ENCODE measurements at places on chromosomes 7 and 10.

DNA sequence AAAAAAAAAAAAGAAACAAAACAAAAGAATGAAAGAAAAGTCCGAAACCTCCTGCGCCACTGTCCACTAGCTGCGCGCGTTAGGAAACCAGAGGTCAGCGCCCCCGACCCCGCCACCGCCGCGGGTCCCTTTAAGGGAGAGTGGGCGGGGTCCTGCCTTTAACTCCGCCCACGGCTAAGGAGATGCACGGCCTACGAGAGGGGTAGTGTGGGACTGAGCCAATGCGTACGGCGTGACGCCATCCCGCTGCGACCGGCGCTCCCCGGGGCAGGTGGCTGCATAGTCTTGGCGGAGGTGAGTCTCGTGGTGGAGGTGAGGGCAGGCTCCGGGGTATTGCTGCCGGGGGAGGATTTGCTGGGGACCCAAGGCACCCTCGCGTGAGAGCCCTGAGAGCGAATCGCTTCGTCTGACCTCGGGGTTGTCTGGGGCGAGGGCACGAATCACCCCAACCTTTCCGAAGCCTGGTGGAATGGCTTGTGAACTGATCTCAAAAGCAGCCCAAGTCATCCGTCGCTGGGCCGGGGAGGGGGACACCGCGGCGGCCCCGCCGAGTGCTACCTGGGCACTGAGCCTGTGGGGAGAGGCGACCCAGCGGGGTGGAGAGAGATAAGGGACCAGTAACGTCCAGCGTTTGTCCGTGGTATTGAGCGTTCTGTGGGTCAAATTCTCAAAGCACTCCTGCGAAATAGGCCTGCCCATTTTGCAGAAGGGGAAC, at the start of gene MRPS17:
TSS of gene MRPS17 (plus strand) at position 241 of the 715 bp plus-strand sequence. CDS start 1,319 bp downstream, outside the sequence.
- peak; percentile 89 for DNase-seq

DNA sequence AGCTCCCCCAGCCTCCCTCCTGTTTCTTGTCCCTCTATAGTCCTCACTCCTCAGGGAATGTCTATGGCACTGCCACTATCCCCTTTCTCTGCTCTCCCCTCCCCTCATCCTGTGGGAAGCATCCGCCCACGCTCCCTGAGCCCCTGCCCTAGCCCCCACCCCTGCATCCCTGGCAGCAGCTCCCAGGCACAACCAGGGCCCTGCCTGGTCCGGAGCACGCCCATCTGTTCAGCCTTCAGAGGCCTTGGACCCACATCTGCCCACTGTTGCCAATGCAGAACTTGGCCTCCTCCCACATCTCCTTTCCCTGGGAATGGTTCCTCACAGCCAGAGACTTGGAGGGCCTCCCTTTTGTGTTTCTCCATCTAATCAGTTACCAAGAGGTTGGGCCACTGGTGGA, 20.4 kb upstream of the TBRG4 start:
- DNase-seq, result no peak

DNA sequence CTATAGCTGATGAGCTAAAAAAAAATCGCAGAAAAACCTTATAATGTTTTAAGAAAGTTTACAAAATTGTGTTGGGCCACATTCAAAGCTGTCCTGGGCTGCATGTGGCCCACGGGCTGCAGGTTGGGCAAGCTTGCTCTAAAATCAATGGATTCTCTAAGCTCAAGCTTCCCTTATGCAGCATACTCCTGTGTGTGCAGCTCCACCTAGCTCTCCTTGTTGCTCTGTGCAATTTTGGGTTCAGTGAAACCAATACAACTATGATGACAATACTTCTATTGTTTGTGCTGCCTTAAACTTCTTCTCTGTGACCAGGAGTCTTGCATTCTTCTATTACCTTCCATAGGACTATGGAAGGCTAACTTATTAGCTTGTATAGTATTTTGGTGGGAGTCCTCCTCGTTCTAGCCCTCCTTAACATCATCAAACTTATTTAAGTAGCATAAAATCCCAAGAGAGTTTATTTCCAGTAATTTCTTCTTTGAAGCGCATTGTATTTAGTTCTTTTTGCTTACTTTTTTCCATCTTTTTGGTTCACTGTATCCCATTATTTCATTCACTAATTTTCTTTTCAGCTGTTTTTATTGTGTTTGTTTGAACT, 170.9 kb upstream of the SMIM30 start:
- no peak for DNase-seq

- DNase-seq, result no peak
These were observed 36.9 kb upstream of the WAC start for GRCh38 chr10:28496017-28496416.

DNA sequence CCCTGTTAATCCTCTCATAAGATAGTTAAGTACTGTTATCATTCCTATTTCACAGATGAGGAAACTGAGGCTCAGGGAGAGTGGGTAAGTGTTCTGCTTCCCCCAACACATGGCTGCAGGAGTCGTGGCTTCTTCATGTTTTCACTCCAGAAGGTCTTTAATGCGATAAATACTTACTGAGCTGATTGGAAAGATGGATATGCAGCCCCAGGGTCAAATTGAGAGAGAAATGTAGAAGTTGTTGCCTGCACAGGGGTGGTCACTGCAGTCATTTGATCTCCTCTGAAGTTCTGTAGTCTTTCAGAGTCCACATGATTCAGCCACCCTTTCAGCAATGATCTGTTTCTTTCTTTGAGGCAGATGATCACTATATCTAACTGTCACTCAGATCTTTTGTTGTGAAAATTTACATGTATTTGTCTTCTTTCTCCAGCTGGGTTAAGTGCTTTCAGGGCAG, 29.3 kb downstream of the CRCP start:
- DNase-seq, result no peak

- no peak for DNase-seq
These were observed 20.1 kb downstream of the TMEM168 start for GRCh38 chr7:112770051-112770450.

DNA sequence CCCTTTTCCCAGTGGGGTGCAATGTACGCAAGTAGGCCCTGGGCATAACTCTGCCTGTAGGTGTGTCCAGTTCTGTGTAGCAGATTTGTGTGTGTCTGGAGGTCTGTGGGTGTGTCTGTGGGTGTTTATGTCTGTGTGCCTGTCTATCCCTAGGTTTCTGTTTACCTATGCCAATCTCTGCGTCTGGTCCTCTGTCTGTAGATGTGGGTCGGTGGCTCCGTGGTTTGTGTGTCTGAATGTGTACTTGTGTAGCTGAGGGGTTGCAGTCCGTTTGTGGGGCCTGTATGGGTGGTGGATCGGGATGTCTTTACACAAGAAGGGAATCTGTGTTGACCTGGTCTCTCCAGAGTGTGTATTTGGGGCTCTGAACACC, 932 bp downstream of the NYAP1 start:
- no peak for DNase-seq

- no peak for DNase-seq
These were observed 26.8 kb downstream of the PDIA4 start for GRCh38 chr7:149001427-149002068.

DNA sequence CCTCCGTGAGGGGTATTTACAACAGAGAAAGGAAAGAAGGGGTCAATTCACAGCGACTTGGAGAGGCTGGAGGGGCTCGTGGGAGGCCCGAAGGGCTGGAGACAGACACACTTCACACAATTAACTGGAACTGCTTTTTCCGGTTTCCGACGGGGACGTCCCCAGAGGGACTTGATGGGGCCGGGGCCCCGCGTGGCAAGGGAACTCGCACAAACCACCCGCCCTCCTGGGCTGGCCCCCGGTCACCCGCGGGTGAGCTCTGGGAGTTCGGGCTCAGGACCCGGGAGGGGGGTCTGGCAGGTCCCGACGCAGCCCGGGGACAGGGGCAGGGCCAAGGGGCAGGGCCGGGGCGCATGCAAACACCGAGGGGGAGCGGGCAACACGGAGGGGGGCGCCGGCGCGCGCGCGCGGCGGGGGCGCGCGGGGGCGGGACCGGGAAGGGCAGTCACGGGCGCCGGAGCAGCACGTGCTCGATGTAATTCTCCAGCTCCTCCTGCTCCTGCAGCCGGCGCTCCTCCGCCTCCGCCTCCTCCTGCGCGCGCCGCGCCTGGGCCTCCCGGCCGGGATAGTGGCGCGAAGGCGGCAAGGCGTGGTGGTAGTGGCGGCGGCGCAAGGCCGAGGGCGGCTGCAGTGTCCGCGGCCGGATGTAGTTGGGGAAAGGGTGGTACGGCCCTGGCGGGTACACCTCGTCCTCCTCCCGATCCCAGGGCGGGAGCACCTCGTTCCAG, 2.7 kb downstream of the VGF start:
- DNase-seq, result peak; percentile 26

DNA sequence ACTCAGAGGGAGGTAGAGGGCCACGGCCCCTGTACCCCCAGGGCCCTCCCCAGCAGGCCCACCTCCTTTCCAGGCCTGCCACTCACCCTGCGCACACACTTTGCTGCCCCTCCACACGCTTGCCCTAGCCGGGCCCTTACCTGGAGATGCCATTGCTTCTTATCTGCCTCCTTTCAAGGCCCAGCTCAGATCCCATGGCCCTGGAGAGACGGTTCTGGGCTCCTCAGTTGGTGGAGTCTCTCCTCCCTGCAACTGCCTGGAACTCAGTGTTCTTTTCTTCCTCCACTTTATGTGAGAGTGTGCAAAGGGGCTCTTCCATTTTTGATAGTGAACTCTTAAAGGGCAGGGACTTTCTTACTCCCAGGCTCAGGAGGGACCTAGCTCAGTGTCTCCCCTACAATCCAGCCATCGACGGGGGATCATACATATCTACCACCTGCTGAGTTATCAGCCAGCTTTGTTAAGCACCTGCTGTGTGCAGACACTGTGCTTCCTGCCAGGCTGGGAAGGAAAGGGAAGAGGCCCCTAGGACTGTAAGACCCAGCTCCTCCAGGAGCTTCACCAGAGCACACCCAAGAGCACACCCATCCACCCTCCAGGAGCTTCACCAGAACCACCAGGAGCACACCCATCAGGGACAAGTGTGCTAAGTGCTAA, 89.3 kb upstream of the MACROH2A2 start:
- DNase-seq, result no peak

- DNase-seq, result peak; percentile 27
These were observed 51.6 kb downstream of the SMKR1 start for GRCh38 chr7:129553899-129554461.

GRCh38 chr10:35265435-35265834, 70.9 kb upstream of the CCNY start:
- DNase-seq, result no peak

DNA sequence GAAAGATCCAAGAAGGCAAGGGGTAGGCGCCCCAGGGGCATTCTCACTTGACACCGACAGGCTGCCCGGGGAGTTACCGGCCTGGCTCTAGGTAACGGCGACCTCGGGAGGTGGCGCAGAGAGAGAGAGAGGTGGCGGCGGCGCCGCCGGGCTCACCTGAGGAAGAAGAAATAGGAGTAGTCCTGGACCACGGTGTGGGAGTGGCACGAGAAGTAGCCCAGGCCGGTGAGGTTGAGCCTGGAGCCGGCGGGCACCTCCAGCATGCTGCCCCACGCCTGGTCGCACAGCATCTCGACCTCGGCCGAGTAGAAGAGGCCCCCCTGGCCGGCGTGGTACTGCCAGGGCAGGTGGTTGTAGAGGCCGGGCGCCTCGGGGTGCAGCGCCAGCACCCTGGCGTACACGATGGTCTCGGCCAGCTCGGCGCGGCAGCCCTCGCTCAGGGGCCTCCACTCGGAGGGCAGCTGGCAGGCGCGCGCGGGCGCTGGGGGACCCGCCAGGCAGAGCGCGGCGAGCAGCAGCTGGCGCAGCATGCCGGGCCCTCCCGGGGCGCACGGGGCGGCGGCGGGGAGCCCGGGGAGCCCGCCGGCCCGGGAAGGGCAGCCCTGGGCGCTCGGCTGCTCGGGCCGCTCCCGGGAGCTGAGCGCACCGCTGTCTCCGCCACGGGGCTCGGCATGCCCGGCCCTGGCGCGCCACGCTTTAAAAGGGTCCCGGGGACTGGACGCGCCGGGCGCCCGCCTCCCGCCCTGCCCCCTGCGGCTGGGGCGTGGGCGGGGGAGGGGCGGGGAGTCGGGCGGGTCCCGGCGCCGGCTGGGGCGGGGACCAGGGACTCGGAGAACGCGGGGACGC, at the start of gene CCDC3:
TSS of gene CCDC3 (minus strand) at position 673 of the 846 bp plus-strand sequence. CDS start at position 530, 143 bp downstream.
- no peak for DNase-seq

- DNase-seq, result no peak
These were observed 11.9 kb downstream of the NPTX2 start for GRCh38 chr7:98629001-98629431.

DNA sequence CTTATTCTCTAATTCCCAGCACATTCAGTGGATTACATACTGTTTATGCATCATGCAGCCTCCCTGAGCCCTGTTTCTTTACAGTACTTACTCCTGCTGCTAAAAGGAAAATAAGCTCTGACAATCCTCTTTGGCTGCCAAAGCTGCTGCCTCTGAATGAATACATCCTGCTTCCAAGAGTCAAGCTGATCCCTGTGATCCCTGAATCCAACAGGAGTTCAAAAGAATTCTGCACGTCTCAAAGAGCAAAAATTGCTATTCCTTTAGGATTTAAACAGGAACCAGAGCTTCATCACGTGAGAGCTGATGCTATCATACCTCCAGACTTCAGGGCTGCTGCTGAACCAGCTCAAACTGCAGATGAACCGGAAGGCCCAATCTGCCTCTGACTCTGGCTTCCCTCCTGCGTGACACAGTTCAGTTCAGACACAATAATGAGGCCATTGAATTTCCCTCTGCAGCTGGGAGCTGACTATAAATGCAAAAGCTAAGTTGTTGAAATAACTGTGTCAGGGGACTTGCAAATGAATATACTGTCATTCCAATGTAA, 851.0 kb upstream of the PHF14 start:
- peak; percentile 65 for DNase-seq

- no peak for DNase-seq
These were observed 118.0 kb downstream of the BUB3 start for GRCh38 chr10:123272171-123272570.

- no peak for DNase-seq
These were observed 120.3 kb upstream of the ADAM12 start for GRCh38 chr10:126508535-126509040.

GRCh38 chr10:25614652-25615051, 319.4 kb upstream of the MYO3A start:
- no peak for DNase-seq

DNA sequence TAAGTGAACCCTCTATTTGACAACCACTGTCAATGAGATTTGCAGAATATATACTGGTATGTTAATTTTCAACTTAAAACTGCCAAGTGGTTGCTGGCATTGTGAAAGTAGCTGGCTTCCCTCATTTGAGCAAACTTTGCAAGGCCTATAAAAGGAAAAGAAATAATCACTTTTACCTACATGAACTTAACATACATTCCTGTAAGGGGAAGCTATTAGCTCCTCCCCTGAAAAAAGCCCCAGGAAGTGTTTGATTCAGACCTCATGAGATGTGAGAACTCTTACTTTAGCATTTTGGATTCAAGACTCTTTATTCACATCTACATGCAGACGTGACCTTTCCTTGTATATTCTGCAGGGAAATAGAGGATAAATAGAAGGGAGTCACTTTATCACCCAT, 175.6 kb downstream of the OTUD1 start:
- DNase-seq, result no peak
